ENCODE measurements at places on chromosomes 7 and 10. TPM values are rescaled to one million over a fixed set of nuclear protein-coding genes. Genes with fewer than 3 reads are reported as not detected.

DNA sequence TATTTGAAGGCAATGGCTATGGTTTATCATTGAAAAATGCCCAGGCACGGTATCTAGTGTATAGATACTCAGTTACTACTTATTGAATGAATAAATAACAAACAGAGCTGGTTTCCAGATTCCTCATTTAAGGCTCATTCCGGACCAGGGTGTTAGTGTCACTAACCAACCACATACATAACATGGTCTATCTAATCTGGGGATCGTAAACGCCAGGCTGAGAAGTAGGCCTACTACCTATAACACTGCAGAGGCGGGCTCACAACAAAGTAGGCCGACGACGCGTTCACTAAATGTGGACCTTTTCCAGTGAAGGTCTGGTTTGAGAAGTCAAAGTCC, 423 bp downstream of the LSM5 start:
- peak overlapping the region; percentile 85 for H3K4me3 ChIP-seq
- peak overlapping the region; percentile 96 for H3K27ac ChIP-seq
- peaks cover 23% of the 10 kb centered on the region for H3K36me3 ChIP-seq

DNA sequence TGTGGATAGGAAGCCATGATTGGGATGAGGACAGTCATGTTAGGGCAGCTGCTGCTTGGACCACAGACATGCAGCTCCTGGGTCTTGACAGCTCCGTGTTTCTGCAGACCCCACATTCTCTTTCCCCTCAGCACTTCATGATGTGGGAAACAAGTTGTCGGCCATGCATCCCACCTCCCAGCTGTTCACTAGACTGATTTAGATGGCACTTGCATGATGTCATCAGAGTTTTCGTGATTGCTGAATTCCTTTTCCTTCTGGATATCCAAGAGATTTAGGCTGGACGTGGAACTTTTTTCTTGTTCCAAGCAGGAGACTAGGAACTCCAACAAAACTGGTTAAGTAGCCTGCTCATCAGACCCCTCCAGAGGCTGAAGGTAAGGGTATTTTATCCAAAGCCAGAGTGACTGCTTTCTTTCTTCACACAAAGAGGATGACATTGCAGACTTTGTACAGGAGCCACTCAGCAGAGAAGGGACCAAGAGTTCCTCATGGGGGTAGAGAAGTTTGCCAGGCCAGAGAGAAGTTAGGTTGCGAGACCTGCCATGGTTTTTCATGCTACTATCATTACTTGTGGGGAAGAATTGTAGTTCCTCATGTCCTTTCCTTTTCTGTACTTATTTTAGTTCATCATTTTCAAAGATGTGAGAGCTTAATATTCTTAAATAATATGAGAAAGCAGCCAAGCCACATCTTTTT, 117.7 kb upstream of the GJD4 start:
- DNase-seq = no peak
- peaks cover 14% of the 10 kb centered on the region for H3K36me3 ChIP-seq
- no peak overlapping the region for H3K4me3 ChIP-seq
- H3K4me1 ChIP-seq = peaks cover 17% of the 10 kb centered on the region

The INA gene
- 0.27 TPM for total RNA-seq

The INMT gene
- total RNA-seq = not detected

The STRIP2 gene
- total RNA-seq = 13.1 TPM

Measured in activated CD8-positive, alpha-beta T cell treated with anti-CD3 and anti-CD28 coated beads for 36 hours (primary cell).